Left lung (tissue), 14 donors: ENCODE measurements at places on chromosomes 12 and 14. TPM values are rescaled to one million over a fixed set of nuclear protein-coding genes. Genes with fewer than 3 reads are reported as not detected.

DNA sequence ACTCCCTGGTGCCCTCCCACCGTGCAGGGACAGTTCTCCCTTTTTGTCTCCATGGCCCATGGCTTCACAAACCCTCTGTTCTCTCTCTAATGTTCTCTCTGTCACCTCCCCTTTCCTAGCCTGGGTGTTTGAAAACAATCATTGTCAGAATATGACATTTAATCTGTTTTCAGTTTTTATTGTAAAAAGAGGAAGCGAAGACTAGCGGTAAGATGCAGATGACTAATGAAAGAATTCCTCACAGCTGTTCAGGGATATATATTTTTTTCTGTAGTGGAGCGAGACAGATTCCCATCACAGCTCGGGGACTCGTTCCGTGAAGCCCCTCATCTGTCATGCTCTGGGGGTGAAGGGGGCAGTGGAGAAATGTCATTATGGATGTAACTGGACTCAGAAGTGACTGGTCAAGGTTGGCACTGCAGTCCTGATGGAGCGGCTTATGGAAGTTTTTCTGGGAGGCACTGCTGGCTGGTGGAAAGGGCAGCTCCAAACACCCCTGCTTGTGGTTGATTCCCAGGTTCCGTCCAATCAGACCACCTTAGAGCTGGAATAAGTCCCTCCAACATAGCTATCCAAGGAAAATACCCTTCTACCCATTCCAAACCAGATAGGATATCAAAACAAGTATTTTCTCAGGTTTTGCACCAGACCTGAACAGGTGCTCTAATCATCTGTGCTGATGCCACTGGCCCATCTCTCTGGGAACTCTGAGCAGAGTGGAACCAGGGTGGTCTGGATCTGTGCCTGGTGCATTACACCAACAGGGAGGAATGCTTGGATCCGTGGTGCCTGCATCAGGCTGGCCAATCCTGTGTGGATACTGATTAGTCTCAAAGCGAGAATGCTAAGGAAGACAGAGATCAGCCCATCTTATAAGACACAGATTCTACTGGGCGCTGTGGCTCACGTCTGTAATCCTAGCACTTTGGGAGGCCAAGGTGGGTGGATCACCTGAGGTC is 84.7 kb downstream of the GPATCH2L start:
- H3K4me1 ChIP-seq = no peaks in the 10 kb centered on the region
- DNase-seq = no peak
- H3K36me3 ChIP-seq = no peaks in the 10 kb centered on the region
- H3K4me3 ChIP-seq = no peak overlapping the region

- no peaks in the 10 kb centered on the region for H3K27me3 ChIP-seq
- DNase-seq = no peak
- peaks cover 30% of the 10 kb centered on the region for H3K4me1 ChIP-seq
- no peak overlapping the region for H3K4me3 ChIP-seq
- no peak overlapping the region for H3K27ac ChIP-seq
Observed at GRCh38 chr14:53147208-53147607, 5.9 kb downstream of the DDHD1 start.

Gene MFAP5
- total RNA-seq = 12.0 TPM

Gene TTC7B
- total RNA-seq = 26.8 TPM

Gene ANO2
- total RNA-seq = 10.5 TPM

DNA sequence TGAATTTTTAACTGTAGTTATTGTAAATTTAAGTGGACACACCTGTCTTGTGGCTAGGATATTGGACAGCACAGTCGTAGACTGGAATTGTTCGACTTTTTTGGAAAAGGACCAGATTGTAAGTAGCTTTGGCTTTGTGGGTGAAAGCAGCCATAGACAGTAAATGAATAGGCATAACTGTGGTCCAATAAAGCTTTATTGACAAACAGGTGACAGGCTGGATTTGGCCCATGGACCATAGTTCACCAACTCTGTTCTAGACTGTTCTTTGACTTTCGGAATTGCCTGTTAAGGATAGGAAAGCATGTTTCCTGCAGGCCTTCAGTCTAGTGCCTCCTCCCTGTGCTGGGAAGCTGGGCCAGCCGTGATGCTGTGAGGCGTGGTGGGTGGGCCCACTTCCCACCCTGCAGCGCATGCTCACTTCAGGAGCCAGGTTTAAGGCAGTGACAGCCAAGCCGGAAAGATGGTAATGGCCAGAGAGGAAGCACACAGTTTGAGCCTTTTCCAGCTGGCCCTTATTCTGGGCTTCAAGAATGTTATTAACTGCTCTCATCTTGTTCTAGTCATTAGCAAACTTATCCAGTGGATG is 51.8 kb downstream of the PPP2R5C start:
- DNase-seq = peak; percentile 38
- H3K27me3 ChIP-seq = no peaks in the 10 kb centered on the region
- peak overlapping the region; percentile 96 for H3K27ac ChIP-seq
- no peak overlapping the region for H3K4me3 ChIP-seq

DNA sequence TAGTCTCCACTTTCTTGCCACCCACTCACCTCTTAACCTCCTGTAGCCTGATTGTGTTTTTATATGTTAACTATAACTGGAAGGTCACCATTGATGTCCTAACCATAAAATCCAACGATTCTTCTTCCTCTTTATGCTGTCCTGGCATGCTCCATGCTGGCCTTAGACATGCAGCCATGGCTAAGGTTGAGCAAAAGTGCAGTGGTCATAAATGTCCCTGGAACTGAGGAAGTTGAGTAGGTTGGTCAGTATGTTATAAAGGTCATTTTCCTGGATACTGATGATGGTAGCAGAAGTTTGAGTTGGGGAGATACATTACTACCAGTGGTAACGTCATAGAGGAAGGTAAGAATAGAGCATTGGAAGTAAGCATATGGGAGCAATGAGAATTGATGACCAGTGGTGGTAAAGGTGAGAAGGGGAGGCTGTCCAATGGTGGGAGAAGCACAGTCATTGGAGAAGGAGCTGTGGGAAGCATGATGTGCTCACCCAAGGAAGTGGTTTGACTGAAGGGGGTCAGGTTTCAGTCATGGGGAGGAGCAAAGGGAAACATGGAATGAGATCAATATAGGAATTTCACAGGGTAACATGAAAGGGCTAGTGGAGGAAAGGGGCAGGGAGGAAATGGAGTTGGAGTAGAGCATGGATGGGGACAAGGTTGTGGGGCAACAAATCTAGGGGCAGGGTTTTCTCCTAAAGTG is 240.8 kb downstream of the DACT1 start:
- no peak for DNase-seq
- H3K4me1 ChIP-seq = no peaks in the 10 kb centered on the region
- no peak overlapping the region for H3K4me3 ChIP-seq

Gene WNT1
- not detected for total RNA-seq

- H3K36me3 ChIP-seq = no peaks in the 10 kb centered on the region
- H3K27me3 ChIP-seq = no peaks in the 10 kb centered on the region
Observed at GRCh38 chr12:107631715-107632114, 53.9 kb upstream of the PWP1 start.

DNA sequence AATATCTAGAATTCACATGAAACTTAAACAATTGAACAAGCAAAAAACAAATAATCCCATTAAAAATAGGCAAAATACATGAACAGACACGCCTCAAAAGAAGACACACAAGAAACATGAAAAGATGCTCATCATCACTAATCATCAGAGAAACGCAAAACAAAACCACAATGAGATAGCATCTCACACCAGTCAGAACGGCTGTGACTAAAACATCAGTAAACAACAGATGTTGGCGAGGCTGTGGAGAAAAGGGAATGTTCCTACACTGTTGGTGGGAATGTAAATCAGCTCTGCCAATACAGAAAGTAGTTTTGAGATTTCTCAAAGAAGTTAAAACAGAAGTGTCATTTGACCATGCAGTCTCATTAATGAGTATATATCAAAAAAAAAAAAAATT is 121.3 kb downstream of the PTPRO start:
- no peak overlapping the region for H3K27ac ChIP-seq
- H3K36me3 ChIP-seq = no peaks in the 10 kb centered on the region
- no peaks in the 10 kb centered on the region for H3K4me1 ChIP-seq
- H3K4me3 ChIP-seq = no peak overlapping the region

DNA sequence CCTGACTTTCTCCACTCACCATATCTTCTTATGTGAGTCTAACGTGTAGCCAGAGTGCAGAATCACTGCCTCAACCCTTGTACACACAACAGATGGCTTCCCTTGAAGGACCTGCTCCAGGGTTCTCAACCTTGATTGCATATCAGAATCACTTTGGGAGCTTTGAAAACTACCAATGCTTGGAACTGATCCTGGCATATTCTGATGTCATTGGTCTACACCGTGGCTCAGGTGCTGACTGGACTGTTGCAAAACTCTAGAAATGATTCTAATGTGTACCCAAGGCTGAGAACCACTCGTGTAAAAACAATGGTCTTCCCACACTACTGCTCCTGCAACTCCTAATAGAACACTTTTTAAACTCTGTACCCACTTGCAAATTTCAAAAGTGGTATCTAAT is 18.5 kb downstream of the TMEM132D start:
- H3K4me1 ChIP-seq = no peaks in the 10 kb centered on the region
- H3K36me3 ChIP-seq = no peaks in the 10 kb centered on the region
- no peaks in the 10 kb centered on the region for H3K27me3 ChIP-seq
- no peak overlapping the region for H3K27ac ChIP-seq
- H3K4me3 ChIP-seq = no peak overlapping the region
- DNase-seq = no peak

Gene ARHGEF40
- 41.5 TPM for total RNA-seq

- no peak overlapping the region for H3K27ac ChIP-seq
- no peaks in the 10 kb centered on the region for H3K4me1 ChIP-seq
- no peak overlapping the region for H3K4me3 ChIP-seq
- H3K27me3 ChIP-seq = peaks cover 63% of the 10 kb centered on the region
Observed at GRCh38 chr14:95609398-95609990, 74.6 kb downstream of the GLRX5 start.

DNA sequence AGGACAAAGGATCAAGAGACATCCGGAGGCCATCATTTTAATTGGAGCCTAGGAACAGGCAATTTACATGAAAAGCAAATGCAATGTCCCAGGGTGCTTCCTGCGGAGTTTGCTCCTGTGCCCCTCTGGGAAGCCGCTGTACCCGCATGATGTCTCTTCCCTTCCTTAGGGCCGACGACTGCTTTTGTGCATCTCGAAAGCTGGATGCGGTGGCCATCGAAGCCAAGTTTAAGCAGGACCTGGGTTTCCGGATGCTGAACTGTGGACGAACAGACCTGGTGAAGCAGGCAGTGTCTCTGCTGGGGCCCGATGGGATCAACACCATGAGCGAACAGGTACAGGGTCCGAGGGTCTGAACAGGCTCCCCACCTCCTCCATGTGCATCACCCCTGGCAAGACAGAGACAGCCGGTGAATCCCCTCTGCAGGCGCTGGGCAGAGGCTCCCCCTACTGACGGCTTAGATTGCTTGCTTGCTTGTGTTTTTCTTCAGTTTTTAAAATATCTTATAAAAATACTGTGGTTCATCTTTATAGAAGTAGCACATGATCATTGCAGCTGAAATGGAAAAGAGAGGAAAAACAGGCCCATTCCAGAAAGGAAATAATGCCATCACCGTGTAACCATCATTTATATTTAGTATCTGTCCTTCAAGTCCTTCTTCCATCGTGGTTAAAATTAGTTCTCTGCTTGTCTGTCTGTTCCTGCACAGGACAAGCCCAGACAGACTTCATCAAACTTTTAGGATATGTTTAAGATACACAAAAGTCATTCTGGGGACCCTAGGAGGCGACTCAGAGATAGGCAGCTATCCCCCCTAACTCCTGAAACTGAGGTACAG is 75.4 kb upstream of the PWP1 start:
- DNase-seq = no peak
- no peaks in the 10 kb centered on the region for H3K36me3 ChIP-seq
- H3K4me3 ChIP-seq = no peak overlapping the region
- no peak overlapping the region for H3K27ac ChIP-seq
- no peaks in the 10 kb centered on the region for H3K27me3 ChIP-seq

- no peak overlapping the region for H3K4me3 ChIP-seq
- no peaks in the 10 kb centered on the region for H3K36me3 ChIP-seq
- no peaks in the 10 kb centered on the region for H3K27me3 ChIP-seq
- peaks cover 22% of the 10 kb centered on the region for H3K4me1 ChIP-seq
- H3K27ac ChIP-seq = no peak overlapping the region
- no peak for DNase-seq
Observed at GRCh38 chr14:68820119-68820518, 27.3 kb upstream of the ZFP36L1 start.

Gene TCL1B
- not detected for total RNA-seq

DNA sequence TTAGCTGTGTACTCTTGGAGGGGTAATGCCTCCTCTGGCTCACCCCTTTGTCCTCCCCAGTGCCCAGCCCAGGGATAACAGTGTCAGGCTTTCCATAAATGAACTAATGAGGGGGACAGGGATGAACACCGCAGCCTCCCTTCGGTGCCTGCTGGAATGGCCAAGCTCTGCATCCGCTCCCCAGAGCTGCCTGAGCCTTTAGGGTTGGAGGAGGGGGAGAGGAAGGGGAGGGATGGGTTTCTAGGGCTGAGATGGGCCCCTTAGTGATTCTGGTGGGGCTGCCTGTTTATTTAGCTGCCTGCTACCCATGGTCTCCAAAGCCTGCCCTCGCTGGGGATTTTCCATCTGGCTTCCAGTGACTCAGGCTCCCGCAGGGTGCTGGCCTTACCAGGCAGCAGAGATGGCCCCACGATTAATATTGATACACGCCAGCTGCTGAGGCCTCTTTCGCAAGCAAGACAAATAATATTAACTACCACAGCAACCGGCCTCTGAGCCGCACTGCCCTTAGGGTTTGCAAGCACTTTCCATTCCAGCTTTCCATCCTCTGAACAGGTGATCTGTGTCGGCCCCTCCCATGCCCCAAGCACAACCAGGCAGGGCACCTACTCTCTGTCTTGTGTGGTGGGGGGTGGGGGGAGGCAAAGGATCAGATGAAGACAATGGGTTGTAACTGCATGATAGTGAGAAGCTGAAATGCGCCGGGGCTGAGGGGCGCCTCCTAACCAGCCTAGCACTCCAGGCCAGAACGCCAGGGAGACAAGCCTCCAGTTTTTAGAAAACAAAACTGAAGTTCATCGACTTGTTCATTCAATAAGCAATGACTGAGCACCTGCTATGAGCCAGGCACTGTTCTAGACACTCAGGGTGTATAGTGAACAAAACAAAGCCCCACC is 56.7 kb downstream of the C14orf132 start:
- H3K36me3 ChIP-seq = no peaks in the 10 kb centered on the region
- peaks cover 9% of the 10 kb centered on the region for H3K4me1 ChIP-seq
- peak; percentile 79 for DNase-seq

DNA sequence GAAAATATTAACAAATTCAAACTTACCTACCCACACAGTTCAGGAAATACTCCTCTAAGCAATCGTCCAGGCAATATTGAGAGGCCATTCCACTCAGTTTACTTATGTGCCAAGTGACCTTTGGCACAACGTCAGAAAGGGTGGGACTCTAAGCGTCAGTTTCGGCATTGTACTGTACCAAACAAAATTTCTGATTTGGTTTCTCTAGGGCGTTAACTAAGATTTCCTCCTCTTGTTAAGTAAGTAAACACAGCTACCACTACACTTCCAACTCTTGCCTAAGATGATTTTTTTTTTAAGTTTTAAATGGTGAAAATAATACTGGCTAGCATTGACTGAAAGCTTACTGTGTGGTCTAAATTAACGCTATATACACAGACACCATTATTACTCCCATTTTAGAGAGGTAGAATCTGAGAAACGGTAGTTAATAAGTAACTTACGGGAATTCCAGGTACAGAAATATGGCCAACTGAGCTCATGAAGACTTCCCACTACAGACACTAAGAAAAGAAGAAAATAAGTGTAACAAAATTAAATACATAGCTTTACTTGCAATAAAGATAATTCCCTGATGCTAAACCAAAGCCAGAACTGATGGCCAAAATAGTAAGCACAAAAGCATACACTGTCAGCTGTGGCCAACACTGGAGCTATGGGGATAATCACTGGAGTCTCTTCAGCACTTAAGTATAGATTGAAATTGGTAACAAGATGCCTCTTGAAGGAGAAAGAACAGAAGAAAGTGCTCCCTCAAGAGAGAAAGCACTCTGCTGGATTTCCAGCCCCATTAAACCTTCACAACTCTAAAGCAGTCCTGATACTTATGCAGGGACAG is 76.1 kb downstream of the EPS8 start:
- peak overlapping the region; percentile 82 for H3K27ac ChIP-seq
- H3K4me3 ChIP-seq = no peak overlapping the region
- no peaks in the 10 kb centered on the region for H3K36me3 ChIP-seq
